ENCODE measurements at places on chromosomes 12 and 14.

GRCh38 chr14:75046899-75047298 lies 4.4 kb downstream of the MLH3 start:
- no peak for DNase-seq

DNA sequence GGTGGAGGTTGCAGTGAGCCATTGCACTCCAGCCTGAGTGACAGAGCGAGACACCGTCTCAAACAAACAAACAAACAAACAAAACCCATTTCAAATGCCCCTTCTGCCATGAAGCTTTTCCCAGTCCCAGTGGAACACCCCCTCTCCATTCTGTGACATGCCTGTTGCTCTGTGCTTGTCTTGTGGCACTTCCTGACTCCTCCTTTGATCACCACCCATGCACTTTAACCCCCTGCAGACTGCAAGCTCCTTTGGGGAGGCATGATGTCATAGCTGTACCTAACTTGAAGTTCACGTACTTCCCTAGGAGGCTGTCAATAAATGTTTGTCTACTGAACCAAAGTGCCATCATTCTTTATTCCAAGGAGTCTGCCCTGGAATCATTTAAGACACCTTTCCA lies 64.7 kb downstream of the TMCC3 start:
- DNase-seq, result no peak

- no peak for DNase-seq
Measured at GRCh38 chr14:104436741-104437701, 142.5 kb upstream of the C14orf180 start.

GRCh38 chr12:123966596-123966995 lies 6.0 kb downstream of the CCDC92 start:
- no peak for DNase-seq

- no peak for DNase-seq
Measured at GRCh38 chr14:76929927-76930326, 98.6 kb downstream of the IRF2BPL start.

DNA sequence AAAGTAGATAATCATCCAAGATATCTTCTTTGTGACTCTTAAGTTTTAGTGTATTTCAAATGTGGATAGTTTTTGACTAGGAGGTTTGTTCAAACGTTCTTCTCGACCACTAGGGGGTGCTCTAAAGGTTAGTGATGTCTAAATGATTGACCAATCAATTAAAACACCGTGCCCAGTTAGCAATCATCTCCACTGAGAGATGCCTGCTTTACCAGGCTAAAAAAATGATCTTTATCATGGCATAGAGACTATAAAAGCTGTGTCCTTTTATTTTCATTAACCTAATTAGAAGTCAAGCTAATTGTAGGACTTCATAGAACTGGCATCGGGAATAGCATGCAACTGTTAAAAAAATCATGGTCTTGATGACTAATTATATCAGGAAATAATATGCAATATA lies 153.9 kb downstream of the PRKCH start:
- no peak for DNase-seq

- DNase-seq, result no peak
Measured at GRCh38 chr14:61524936-61525292, 170.4 kb upstream of the HIF1A start.

GRCh38 chr14:55518391-55518790 lies 61.6 kb upstream of the KTN1 start:
- no peak for DNase-seq

All from esophagus squamous epithelium (tissue), 5 donors.